ENCODE measurements at places on chromosomes 5 and 9.

GRCh38 chr9:76818271-76818670 lies 54.0 kb downstream of the PCA3 start:
- DNase-seq = no peak

DNA sequence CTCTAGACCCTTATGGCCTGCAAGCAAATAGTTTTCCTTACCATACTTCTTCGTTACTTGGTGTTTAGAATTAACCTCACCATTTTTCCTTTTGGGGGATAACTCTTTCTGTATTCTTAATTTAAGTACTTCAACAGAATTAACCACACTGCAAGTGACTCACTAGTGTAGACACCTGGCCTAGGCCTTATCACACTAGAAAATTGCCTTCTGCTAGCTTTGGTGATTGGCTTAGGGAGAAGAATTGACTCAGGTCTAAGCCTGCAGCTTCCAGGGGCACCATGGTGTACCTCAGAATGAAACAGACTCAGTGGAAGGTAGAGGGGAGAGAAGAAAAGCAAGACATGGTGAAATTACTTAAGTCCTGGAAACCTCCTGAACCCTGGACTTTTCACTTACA lies 112.8 kb upstream of the HMHB1 start:
- DNase-seq = no peak

DNA sequence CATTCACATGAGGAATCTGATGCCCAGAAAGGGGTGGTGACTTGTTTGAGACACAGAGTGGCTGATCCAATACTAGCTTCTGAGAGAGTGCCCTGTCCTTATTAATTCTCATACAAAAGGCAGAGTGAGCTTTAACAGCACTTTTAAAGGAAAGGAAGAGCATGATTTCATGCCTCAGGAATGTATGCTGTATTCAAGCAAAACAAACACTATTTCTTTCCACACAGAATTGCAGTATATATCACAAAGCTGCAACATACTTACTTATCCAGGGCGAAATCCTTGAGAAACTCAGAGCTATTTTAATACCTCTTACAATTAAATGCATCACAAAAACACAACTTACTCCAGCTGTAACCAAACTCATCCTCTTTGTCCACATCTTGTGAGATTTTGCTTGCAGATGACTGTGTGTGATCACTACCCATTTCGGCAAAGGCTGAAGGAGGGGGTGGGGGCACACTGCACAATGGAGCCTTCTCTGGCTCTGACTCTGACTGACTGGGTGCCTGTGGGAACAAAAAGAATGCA lies 139.8 kb downstream of the MPDZ start:
- DNase-seq = no peak

DNA sequence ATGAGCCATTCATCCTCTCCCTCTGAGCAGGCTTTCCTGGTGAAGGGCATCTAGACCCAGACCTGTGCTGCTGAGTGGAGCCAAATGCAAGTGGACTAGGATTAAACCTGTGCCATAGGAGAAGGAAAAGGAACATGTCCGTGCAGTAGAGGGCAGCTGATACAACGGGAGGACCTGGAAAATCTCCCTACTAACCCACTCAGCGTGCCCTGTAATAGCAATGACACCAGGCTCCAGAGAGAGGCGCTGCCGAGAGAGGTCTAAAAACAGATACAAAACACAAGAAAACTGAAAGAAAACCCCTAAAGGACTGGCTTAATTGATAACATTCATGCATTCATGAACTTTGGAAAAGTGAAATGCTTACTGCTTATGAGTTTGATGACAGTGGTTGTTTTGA lies 60.8 kb downstream of the PFDN1 start:
- no peak for DNase-seq

DNA sequence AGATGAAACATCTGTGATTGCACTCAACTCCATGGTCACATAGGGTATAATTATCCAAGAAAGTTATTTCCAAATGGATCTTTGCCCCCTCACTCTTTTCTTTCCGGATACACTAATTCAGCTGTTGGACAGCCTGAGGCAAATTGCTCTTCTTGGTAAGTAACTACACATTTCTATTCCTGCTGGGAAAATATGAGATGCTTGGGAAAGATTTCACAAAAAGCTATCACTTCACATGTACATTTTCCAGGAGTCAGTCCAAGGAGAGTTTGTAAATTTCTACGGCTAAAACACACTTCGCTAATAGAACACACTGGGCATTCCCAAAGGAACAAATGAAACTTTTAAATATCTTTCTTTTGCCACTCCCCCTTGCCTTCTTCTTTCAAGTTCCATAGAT lies 123.0 kb upstream of the GRIA1 start:
- DNase-seq = no peak

- DNase-seq = no peak
Measured at GRCh38 chr5:96884995-96885394, 8.7 kb downstream of the ERAP2 start.

DNA sequence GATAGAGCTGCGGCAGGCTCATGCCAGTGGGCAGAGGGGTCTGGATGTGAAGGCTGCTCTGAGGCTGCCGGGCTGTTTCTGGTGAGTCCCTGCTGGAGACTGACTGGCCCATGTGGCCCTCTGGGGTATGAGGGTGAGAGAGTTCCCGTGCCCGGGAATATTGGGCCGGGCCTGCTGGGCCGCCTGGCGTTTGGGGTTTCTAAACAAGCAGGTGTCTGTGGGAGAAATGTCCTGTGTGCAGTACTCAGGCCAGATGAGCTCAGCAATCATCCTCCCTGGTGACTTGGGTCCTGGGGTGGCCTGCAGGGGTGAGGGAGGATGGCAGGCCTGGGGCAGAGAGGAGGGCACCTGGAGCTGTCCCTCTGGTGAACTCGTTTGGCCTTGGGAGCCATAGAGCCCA lies 74.9 kb downstream of the MACROH2A1 start:
- no peak for DNase-seq

GRCh38 chr9:16205455-16205854 lies 652.6 kb downstream of the CCDC171 start:
- DNase-seq = no peak

DNA sequence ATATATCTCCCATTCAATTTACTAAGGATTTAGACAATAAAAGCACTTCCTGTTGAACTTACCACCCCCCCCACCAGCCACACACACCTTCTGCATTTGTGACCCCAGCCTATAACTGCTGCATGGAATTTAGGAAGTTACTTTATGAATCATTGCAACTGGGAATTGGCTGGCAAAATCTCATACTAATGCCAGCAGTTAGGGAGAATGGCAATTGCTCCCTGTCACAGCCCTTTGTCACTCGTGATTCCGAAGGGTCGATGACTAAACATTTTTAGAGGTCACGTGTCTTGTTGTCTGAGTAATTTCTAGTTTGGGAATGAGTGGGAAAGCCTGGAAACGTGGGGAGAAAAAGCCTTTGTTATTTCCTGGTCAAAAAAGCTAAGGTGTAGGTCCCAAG lies 46.6 kb upstream of the PCA3 start:
- no peak for DNase-seq

DNA sequence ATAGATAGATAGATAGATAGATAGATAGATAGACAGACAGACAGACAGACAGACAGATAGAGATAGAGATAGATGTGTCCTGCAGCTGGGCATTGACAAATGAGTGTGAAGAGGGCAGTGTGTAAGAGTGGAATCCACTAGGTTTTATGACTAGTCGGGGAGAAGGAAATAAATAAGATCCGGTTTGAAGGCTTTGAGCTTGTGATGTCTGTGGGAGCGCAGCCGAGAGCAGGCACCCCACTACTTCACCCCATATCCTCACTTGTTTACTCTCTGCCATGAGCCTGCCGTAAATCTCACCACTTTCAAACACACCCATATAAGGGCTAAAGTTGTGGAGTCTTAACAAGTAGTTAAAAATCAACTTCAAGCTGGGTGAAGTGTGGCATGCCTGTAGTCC lies 1.4 kb upstream of the SUSD1 start:
- DNase-seq = peak; percentile 44

GRCh38 chr5:142972064-142972570 lies 201.9 kb downstream of the ARHGAP26 start:
- no peak for DNase-seq

GRCh38 chr5:157273131-157273556 lies 7.2 kb downstream of the CYFIP2 start:
- peak; percentile 31 for DNase-seq
